ENCODE measurements at places on chromosomes 7 and 10. TPM values are rescaled to one million over a fixed set of nuclear protein-coding genes. Genes with fewer than 3 reads are reported as not detected.

DNA sequence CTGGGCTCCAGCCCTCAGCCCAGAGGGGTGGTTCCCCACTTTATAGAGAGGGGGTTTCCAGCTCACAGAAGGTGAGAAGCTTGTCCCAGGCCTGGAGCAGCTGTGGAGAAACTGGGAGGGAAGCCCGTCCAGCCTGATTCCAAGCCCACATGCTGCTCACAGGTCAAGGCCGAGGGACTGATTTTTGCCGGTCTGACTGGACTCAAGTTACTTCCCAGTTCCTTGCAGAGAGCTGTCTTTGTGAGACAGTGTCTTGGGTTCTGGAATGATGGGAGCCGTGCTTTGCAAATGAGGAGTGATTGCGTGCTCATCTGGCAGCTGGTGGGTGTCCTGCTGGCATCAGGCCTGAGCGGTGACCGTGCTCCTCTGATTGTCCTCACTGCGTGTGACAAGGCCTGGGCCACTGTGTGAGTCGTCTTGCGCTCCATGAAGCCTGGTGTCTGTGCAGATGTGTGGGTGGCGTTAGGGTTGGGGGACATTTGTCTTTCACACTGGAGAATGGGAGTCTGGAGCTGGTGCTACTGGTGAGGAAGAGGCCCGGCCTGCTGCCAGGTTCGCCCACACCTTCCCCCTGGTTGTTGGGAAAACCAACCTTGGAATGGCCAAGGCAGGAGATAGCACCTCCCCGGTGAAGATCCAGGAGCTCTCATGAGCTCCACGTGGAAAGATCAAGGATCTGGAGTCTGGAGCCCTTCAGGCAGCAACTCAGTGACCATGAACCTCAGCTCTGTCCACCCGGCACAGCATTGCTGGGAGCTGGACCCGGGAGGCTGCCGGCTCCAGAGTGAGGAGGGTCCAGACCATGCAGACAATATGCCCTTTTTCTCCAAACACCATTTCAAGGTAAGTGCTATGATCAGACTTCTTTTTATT is 129.6 kb downstream of the SMURF1 start:
- no peak for ATAC-seq

DNA sequence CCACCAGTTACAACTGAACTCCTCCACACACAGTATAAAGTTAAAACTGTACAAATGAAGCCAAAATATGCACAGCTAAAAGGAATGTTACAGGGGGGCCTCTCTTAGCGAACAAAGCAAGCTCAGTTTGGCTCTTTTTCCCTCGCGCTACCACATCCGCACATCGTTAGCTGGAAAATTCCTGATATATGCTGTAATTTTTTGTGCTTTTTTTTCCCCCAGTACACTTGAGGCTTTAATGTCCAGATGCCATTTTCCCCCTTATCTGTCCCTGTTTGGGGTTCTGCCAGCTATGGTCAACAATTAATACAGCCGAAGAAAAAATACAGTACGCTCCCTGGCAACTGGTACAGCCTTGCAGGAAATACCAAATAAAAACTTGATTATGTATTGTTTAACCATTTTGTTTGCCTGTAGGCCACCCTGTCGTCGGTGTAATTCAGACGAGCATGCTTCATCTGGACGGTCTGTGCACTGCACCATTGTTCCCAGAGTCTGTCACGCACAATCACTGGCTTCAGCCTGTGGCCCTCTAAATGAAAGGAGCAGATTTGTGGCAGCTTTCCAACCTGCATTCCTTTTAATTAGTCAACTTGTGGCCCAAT is 108.1 kb upstream of the FAM133B start:
- ATAC-seq: peak; percentile 40

DNA sequence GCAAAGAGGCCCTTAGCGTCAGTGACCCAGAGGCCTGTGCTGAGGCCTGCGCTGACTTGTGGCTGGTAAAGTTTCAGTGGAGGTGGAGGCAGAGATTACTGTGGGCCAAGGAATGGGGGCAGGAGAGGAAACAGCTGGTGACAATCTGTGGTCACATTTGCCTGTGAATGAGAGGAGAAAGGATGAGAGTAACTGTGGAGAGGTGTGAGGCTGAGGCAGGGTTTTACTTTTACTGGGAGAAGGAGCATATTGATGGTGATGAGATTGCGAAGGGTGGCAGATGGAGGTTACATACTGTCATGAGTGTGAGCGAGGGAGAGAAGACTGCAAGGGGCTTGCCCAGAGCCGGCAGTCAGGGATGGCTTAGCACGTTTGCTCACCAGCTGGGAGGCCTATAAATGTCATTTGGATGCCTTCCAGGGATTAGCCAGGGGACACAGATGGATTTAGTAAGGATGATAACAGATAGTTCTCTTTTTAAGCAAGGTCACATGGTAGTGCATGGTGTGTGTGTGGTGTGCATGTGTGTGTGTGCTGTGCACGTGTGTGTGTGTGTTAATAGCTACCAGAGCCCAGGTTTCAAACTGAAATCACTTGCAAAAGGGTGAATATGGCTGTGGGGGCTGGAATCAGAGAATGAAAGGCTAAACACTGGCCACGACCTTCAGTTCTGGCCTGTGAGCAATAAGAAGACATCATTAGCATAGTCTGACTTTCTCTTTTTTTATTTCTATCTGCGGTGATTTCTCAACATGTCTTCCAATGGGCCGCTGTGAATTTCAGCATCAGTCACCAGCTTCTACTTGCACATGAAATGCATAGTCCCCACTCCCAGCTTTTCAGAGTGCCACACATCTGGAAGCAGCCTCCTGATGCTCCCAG is 291.5 kb upstream of the ZNF32 start:
- no peak for ATAC-seq

- no peak for ATAC-seq
Observed at GRCh38 chr7:120615703-120616102, 242.2 kb downstream of the TSPAN12 start.

DNA sequence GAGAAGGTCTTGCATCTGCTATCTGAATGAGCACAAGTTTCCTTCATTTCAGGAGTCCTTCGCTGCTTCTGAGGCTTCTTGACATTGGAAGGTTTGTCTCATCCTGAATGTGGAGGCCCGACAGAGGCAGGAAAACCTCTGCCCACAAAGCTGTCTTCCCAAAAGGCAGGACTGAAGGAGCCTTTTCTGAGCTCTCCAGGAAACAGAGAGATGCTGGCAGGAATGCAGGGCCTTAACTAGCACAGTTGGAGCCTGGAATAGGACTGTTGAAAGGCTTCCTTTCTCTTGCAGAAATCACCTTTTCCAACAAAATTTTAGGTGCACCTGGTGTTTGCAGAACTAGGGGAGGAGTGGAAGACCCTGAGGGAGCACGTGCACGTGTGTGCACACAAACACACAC is 637.4 kb upstream of the MKI67 start:
- no peak for ATAC-seq

TUBAL3 gene
- 0.62 TPM for total RNA-seq

Measured in gastroesophageal sphincter (tissue), 4 donors.